Cardiac septum (tissue), 1 donor: ENCODE measurements at places on chromosomes 1 and 21.

DNA sequence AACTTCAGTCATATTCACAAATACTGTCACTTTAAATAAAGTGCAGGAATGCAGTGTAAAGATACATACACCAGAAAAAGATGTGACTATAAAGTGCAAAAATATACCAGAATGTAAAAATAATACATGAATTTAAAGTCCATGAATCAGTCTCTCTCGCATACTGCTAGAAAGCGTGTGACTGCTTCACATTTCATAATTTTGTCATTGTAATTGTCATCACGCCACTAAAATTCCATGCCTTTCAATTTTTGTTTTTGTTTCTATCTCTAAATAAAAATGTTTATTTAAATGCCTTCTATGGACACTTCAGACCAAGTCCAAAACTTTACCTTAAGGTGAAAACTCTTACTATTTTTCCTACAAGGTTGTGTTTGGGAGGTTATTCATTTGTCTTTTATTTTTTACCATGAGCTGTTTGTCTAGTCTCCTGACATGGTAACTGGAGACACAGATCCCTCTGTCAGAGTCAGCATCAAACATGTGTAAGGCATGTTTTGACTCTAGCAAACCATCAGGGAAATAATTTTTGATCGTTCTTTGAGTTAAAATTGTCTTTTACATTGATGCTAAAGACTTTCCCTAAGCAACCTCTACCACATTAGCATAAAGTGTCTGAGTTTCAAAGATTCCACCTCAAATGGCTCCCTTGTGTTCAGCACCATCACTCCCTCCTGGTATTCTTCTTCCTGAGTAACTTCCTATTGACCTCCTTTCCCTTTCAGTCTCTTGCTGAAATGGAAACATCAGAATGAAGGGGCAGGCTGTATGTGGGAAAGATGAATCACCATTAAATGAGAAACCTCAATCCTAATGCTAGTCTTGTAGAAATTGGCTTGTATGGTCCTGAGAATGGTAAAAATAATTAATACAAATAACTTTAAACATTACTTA, 14.0 kb upstream of the AIM2 start:
- no peak for DNase-seq

GRCh38 chr1:168531615-168532345, 12.0 kb downstream of the XCL2 start:
- no peak for DNase-seq

DNA sequence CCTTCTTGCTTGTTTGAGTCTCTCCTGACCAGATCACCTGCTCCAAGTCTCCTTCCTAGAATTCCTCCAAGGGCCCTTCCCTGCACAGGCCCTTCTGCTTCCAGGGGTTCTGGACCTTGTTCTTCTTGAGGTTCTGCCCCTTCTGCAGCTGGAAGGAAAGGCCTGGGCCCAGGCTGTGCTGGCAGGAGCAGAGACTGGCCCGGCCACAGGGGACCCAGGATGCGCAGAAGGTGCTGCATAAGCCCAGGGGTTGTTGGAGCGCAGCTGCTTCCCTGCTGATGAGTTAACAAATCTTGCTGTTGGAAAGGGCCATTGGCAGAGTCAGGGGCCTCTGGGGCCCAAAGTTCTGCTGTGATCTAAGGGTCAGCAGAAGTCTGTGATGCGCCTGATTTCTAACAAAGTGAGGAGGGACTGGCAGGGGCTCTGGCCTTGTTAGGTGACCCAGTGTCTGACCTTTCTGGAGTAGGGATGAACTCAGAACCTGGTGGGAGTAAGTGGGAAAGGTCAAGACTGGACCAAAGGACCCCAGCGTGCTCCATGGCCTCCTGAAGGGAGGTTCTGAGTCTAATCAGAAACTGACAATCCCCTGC, 509.8 kb downstream of the PTPRU start:
- DNase-seq, result no peak

DNA sequence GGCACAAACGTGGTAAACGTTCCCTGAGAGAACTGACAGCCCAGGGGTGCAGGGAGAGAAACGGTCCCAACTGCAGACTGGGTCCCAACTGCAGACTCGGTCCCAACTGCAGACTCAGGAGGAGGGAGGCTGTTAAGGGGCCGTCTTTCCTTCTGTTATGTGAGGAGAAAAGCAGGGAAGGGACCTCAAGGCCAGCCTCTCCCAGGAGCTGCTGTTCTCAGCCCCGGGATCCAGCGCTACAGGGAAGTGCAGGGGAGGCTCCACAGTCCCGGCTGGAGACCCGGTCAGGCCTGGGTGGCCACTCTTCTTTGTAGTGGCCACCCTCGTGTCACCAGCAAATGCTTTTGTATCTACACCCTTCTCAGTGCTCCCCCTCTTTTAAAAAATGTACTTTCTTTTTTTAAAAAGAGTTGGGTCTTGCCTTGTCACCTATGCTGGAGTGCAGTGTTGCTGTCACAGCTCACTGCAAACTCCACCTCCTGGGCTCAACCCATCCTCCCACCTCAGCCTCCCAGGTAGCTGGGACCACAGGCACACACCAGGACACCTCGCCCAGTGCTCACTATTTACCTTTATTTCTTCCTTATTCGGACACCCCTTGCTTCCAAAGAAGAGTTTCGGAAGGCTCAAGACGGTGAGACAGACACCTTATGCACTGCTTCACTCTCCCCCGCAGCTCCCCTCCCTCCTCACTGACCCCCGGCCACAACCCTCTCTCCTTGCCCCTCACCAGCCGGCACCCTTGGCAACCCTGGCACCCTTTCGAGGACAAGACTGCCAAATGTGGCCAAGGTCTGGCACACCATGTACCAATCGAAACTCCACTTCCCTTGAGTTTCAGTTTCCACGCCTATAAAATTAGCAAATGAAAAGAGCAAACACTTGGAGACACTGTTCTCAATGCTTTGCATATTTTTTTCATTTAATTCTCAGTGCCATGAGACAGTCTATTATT, 21.8 kb downstream of the CAPN2 start:
- no peak for DNase-seq
